ENCODE measurements at places on chromosomes 2 and 18.

DNA sequence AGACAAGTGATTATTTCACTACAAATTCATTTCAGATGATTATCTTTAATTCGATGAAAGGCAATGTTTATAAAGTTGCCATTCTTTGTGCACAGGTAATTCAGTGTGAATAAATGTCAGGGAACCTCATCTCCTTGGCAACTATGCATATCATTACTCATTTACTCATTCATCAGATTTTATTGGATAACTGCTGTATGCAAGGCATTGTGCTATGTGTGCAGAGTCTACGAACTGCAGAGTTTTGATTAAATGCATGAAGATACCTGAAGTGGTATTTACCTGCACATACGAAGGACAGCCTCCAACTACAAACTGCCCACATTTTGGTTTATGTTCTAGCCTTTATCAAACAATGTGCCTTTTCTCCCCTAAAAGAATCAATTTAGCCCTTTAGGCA, 3.5 kb downstream of the RND3 start:
- no peak for DNase-seq

DNA sequence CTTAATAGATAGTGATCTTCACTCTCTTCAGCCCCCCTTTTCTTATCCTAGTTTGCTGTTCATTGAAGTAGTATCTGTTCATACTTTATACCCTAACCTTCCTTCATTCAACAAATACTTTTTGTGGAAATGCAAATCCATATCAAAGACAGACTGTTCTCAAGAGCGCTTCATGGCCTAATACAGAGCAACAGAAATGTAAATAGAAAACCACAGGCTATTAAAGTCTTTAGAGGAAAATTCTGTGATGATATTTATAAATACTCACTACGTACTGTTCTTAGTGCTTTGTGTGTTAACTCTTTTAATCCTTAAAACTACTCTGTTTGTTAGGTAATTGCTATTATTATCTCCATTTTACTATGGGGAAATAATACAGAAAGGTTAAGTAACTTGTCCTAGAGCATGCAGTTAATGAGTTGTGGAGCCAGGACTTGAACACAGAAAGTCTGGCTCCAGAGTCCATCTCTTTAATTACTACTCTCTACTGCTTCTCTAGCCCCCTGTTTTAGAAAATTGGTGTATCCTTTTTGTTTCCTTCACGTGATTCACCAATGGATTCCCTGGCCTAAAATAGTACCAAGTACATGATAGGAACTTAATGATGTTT, 2.9 kb downstream of the MDH1 start:
- no peak for DNase-seq

GRCh38 chr18:4357579-4357978, 97.5 kb downstream of the DLGAP1 start:
- DNase-seq: no peak

DNA sequence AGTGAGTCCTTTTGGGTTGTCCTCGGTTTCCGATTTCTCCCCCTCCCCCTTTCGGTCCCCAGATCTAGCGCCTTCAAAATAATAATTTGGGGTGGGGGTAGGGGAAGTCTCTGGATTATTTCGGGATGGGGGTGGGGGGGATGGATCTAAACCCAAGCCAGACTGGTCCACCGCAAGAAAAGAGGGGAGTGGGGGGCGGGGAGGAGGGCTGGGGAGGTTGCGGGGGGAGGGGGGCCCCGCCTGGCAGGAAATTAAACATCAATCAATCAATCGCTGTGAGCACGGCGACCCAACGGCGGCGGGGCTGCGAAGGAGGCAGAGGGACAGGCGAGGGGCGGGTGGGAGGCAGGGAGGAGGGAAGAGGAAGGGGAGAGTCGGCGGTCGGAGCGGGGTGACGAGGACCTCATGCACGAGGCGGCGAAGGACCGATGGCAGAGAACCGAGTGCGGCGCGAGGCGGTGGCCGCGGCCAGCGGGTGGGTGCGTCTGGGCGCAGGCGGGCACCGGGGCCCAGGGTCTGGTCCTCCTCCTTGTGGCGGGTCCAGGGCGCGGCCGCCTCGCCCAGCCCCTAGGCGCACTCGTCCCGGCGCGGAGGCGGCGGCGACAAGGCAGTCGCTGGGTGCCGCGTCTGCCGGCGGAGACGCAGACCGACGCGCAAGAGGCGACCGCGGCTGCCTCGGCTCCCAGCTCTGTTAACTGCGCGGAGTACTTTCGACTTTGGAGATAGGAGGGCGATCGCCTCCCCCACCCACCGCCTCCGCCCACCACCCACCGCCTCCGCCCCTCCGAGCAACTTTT, 468 bp upstream of the SATB2 start:
- no peak for DNase-seq

DNA sequence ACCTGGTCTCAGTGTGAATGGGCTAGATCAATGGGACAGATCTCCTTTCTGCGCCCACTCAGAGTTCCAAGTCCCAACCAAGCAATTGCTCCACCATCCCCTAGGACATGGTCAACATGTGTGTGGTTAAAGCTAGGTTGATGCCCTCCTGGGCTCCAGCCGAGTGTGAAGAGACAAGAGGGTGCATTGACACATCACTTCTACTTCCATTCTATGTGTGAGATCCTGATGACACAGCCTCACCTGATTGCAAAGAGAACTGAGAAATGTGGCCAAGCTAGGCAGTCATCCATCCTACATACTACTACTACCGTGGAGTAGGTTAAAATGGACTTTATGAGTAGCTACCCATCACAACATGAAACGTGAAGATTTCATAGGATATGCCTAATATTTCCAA, 106.8 kb downstream of the NCKAP5 start:
- no peak for DNase-seq

DNA sequence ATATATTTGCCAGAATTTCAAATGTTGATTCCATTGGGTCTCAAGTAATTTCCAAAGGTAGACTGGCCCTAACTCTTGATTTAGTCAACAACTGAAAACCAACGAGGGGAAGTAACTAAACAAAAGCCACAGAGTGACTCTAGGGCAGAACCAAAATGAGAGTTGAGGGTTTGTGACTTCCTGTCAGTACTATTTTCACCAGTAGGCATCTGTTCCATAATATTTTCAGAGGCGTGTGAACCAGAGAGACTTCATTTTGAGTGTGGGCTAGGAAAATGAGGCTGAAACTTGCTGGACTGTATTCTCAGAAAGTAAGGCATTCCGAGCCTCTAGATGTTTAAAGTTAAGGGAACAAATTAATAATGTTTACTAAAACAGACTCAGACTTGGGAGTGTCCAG, 70.6 kb downstream of the GDF7 start:
- no peak for DNase-seq

- no peak for DNase-seq
These were observed 108.5 kb upstream of the COL5A2 start for GRCh38 chr2:189287982-189288521.

DNA sequence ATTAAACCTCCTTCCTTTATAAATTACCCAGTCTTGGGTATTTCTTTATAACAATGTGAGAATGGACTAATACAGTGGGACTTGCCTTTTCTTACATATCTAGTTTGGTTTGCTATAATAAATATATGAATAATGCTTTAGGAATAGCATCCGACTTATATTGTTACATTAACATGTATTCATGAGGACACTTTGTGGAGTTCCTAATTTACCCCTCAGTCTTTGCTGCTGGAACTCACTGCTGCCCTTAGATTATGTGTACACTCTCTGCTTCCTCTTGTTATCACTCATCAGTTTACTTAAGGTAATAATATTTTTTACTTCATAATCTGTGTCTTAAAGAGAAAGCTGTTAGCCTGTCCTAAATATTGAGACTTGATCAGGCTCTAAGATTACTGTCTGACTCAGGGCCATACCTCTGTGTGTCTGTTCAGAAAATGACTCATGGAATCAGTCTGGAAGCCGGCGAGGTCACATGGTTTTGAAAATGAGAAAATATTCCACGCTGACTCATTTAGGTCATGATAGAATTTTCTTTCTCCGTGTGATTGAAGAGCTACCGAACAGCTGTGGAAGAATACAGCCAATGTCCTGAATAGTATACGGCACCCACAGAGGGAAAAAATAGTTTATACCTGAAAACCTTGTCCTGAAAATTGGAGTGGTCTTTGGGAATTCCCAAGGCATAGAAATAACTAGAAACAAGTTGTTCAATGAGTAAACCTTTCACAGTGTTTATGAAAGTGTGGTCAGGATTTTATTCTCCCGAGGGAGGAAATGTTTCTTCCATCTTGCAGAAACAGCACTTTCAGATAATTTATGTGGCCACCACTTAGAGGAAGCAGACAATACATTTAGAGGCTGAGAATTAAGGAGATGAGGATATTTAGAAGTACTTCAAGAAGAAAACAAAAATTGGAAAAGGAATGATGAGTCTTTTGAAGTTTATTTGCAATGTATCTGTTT, 156.4 kb downstream of the DSEL start:
- DNase-seq: peak; percentile 49
